Frontal cortex (tissue), 4 donors: ENCODE measurements at places on chromosomes 2 and 18. TPM values are rescaled to one million over a fixed set of nuclear protein-coding genes. Genes with fewer than 3 reads are reported as not detected.

Gene RAB17
- 0.41 TPM for total RNA-seq

Gene PPP1R1C
- total RNA-seq: under 0.01 TPM

Gene ABCB11
- under 0.01 TPM for total RNA-seq

Gene UGT1A3
- total RNA-seq: not detected

Gene TUBA3E
- total RNA-seq: not detected

Gene SCN7A
- 1.6 TPM for total RNA-seq

Gene CCDC178
- total RNA-seq: 2.9 TPM

Gene AOX1
- 0.82 TPM for total RNA-seq

Gene CRIM1
- total RNA-seq: 97.8 TPM

Gene AQP12A
- not detected for total RNA-seq

Gene ORC4
- 74.6 TPM for total RNA-seq

Gene SLC4A3
- 31.8 TPM for total RNA-seq

Gene CNRIP1
- total RNA-seq: 73.8 TPM

Gene ABCG5
- total RNA-seq: not detected

Gene MALL
- total RNA-seq: 2.9 TPM

Gene SERPINB3
- not detected for total RNA-seq

Gene POTEI
- total RNA-seq: under 0.01 TPM

Gene HRH4
- total RNA-seq: not detected

Gene SPEG
- 13.0 TPM for total RNA-seq

Gene C2orf92
- 3.3 TPM for total RNA-seq

Gene ALPP
- total RNA-seq: not detected

Gene C2orf66
- total RNA-seq: not detected

Gene POMC
- total RNA-seq: 1.2 TPM

Gene HNMT
- total RNA-seq: 64.0 TPM

Gene FEV
- not detected for total RNA-seq

Gene CPLX4
- total RNA-seq: not detected

Gene CHST9
- total RNA-seq: 2.4 TPM

Gene RPRM
- total RNA-seq: 154 TPM

Gene ZBTB7C
- total RNA-seq: 1.6 TPM
